ENCODE measurements at places on chromosomes 11 and 22.

DNA sequence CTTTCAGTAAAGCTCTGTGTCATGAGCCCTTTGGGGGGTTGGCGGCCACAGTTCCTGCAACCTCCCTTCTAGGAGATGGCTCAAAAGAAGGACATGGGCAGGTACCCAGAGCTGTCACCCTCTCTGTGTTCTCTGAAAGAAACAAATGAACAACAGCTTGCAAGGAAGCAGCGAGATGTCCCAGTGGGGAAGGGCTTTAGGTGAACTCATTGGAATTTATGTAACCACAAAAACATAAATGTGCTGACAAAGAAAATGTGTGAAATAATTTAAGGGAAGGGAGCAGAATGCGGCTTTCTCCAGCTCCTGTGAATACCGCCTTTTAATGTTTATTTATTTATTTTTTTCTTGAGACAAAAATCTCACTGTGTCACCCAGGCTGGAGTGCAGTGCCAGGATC is 3.3 kb downstream of the PARVG start:
- DNase-seq, result no peak

DNA sequence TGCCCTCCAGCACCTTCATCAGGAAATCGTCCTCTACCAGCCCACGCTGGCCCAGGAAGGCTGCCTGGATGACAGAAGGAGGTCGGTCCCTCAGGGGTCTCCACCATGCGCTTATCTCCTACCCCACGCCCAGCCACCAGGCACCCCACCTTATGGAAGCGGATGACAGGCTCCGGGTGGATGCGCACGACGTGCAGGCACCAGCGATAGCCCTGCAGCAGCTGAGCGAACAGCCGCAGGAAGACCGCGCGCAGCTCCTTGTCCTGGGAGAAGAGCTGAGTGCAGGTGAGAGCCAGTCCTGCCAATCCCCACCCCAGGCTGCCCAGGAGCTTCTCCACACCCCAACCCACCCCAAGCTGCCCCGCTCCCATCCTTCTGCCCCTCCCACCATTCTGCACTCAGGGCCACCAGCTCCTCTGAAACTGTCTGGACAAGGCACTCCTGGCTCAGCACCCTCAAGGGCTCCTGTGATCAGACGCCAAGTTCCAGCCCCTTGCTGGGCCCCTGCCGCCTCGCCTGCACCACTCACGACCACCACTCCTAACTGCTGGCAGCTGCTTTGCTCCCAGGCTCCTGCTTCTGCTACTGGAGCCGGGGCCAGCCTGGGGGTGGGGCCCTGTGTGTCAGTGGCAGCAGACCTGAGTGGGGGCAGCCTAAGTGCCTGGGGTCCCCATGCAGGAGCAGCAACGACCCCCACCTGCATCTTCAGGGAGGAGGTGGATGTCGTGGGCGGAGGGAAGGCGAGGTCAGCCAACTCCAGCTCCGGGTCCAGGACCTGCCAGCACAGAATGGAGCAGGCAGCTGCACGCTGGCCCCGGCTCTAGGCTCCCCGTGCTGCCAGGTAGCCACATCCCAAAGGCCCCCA is 9.5 kb downstream of the SBF1 start:
- DNase-seq, result no peak

GRCh38 chr11:3669742-3670183 is 1.4 kb downstream of the CHRNA10 start:
- no peak for DNase-seq

- DNase-seq, result peak; percentile 20
Measured at GRCh38 chr11:2772544-2773031, 72.8 kb upstream of the KCNQ1OT1 start.

DNA sequence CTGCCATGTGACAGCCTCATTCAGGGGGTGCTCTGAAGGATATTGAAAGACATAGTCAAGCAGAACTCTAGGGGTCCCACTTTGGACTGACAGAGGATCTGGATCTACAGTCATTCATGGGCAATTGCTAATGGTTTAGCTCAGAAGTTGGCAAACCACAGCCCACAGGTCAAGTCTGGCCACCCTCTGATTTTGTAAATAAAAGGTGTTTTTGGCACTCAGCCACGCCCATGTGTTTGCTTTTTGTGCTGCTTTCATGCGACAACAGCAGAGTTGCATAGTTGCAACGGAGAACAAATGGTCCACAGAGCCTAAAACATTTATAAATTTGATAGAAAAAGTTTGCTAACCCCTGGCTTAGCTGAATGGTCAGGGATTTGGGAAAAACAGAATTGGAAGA is 41.7 kb downstream of the RPS6KA4 start:
- DNase-seq, result no peak

DNA sequence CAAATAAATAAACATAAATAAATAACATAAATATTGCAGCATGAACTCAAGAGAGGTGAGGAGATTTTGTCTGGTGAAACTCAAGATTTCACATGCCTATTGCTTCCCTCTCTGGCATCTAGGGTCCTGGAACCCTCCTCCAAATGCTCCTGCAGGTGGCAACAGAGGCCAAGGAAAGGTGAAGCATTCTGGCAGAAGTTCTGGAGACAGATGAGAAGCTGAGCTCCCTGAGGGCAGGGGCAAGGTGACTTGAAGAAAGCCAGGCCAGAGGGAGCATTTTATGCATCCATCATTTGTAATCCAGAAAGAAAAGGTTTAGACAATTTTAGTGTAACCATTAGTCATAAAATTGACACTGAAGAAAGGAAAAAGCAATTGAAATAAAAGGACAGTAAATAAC is 64.9 kb downstream of the ENDOD1 start:
- DNase-seq, result peak; percentile 73

GRCh38 chr11:55658031-55658573 is 3.9 kb upstream of the OR4C6 start:
- DNase-seq, result no peak

DNA sequence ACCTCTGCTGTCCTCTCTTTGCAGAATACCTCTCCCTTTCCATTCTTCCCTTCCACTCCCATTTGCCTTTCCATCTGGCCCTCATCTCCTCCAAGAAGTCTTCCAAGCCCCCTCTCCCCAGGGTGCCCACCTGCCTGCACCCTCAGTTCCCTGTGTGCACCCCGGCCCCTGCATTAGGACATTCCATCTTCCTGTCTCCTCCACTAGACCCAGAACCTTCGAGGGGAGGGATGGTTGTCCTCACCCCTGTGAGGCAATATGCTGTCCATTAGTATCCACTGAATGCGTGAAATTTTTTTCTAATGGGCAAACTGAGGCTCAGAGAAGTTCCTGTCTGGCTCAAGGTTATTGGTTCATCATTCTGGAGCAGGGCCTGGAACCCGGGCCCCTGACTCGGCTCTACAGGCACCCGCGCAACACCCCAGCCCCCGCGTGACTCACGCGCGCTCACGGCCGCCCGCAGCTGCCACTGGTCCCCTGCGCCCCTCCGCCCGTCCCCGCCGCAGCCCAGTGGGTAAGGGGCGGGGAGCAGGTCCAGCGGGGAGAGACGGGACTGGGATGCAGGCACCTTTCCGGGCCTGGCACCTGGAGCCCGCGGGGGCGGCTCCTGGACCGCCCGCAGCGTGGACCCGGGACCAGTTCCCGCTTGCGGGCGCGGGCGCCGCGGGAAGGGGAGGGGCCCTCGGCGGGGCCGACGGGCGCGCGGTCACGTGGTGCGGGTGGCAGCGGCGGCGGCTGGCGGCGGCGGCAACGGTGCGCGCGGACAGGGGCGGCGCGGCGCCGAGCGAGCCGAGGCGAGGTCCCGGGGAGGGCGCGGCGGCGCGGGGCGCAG is 7.0 kb downstream of the SEPTIN3 start:
- peak; percentile 44 for DNase-seq

DNA sequence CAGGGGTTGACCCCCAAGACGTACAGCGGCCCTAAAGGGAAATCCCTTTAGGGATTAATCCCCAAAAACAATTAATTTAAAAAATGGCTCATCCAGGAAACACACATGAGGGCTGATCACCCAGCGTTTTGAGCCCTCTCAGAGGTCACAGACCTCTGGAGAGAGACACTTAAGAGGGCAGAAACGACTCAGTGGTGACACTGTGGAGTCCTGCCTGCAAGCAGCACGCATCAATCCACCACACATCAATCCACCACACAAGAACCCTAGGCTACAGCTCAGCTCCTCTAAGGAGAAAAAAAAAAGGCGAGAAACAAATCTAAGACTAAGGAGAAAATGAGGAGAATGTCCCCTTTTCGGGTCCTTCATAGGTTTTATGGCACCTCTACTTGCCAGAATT is 12.5 kb upstream of the SELENOH start:
- no peak for DNase-seq

- DNase-seq, result no peak
Measured at GRCh38 chr22:46078241-46079092, 71.9 kb upstream of the PPARA start.

DNA sequence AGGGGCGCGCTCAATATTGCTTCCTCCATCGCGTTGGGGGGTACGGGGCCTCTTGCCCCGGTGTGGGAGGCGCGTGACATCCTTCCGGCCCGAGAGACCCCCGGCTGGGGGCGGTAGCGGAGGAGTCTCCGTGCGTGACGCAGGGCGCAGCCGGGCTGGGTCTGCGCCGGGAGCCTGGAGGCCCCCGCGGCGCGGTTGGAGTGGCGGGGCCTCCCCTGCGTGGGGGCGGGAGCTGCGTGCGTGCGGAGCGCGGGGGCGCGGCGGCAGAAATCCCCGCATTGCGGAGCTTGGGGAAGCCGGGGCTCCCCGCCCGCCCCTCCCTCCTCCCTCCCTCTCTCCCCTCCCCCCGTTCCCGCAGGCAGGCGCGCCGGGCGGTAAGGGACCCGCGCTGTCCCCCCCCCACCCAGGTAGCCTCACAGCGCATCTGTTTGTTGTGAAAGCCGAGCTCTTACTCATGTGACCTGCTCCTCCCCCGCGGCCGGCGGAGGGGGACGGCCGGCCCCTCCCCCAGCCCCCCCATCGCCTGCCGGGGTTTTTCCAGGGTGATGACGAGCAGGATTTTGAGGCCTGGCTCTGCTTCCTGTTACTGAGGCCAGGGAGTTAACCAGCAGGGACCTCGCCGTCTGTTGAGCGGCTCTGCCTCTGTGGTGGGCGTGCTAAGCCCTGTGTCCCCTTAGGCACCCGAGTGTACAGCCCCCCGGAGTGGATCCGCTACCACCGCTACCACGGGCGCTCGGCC is 1.6 kb downstream of the PIM3 start:
- peak; percentile 84 for DNase-seq

DNA sequence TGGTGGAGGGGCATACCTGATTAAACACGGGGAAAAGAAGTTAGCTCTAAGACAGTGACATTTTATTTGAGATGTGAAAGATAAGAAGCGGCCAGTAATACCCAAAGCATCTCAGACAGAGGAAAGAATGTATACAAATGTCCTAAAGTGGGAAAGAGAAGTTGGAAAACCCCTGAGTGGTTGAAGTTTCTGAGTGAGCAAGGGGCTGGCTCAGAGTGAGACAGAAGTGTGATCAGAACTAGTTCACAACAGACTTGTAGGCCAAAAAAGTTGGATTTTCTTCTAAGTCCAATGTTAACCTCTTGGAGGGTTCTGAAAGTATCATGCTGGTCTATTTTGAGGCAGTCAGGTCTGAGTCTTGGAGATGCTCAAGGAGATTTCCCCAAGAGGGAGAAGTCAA is 608.7 kb downstream of the SOX6 start:
- DNase-seq, result no peak

GRCh38 chr11:133949129-133949528 is 7.6 kb downstream of the IGSF9B start:
- DNase-seq, result no peak

- DNase-seq, result peak; percentile 81
Measured at GRCh38 chr11:64745521-64746328, 1.8 kb upstream of the RASGRP2 start.

DNA sequence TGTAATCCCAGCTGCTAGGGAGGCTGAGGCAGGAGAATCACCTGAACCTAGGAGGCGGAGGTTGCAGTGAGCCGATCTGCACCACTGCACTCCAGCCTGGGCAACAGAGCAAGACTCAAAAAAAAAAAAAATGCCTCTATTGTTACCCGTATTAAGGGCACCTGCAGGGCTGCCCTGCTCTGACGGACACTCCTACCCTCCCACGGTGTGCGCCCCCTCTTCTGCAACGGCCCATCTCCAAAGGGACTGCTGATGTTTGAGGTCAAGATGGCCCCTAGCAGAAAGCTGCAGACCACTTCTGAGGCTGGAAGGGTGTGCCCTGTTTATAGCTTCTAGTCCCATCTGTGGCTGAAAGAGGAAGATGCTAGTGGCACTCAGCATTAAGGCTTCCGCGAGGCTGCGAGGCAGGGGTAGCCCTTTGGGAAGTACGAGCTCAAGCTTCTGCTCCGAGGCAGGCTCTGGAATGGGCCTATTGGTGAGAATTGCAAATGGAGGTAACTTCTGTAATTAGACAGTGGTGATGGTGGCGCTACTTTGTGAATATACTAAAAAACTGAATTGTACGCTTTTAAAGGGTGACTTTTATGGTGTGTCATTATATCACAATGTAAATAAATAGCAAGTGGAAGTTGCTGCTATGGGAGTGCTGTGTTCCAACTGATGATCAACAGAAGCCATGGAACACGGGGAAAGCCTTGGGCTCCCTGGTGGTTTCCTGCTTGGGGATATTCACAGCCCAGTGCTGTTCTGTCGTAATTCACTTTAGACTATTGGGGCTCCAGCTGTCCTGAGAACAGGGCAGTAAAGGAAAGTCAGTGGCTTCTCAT is 24.3 kb downstream of the ARFGAP2 start:
- no peak for DNase-seq

- no peak for DNase-seq
Measured at GRCh38 chr11:92855607-92856405, 113.6 kb upstream of the MTNR1B start.

DNA sequence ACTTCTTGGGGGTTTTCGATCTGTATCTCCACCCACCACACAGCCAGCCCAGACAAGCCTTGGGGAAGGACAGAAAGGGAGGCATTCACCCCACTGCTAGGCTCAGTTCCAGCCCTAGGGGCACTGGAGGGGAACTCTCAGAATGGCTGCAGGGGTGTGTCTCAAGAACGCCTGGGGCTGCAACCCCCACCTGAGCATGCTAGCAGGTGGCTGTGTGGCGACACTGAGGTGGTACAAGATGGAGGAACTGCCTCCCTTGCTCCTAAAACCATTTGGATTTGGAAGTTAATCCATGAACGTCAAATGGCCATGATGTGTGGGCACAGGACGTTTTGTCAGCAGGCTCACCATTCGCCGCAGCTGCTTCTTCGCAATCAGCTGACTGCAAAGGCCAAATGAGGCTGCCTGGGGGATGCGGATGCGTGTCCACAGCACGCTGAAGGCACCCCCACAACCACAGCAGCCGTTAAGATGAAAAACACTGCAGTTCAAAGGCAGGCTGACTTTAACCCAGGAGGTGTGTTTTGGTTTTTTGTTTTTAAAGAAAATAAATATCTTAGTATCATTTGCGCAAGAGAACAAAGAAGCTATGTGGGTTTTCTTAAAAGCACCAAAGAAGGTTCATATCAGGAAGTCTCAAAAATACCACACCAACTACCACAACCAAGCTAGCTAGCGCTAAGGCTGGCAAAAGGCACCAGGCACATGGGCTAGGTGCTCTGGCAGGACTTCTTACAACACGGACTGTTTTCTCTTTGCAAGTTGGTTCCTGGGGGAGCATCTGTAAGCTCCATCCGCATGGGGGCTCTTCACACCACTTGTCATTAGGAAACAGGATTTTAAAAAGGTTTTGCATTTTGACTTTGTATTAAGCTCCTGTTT is 22.2 kb upstream of the NAP1L4 start:
- DNase-seq, result peak; percentile 70

Data from activated CD4-positive, alpha-beta T cell treated with anti-CD3 and anti-CD28 coated beads, Interleukin-2, Interleukin-6, amounts not matched to agents 100 ng/mL and 50 ng/mL, durations not matched to agents 16 hours and 8 hours (primary cell).